Kasumi-1 (cell line): ENCODE measurements at places on chromosomes 11 and 22.

- no peak for DNase-seq
These were observed 494.6 kb upstream of the LRRC4C start for GRCh38 chr11:41954034-41954433.

DNA sequence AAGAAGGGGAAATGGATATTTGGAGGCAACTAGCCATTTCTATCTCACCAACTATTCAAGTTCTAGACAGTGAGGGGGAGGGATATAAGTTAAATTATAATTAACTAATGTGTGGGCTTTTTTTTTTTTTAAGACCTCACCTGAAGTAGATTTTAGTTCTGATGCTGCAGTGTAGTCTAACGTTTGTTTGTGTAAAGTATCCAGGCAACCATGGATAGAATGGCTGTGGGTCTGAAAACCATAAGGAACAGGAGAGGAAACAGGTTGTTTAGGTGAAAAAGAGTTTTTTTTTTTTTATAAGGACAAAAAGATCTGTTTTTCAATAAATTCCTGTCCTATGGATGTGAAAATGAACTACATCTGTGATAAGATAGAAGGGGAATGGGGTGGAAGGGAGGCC, 262.4 kb upstream of the PLET1 start:
- no peak for DNase-seq

DNA sequence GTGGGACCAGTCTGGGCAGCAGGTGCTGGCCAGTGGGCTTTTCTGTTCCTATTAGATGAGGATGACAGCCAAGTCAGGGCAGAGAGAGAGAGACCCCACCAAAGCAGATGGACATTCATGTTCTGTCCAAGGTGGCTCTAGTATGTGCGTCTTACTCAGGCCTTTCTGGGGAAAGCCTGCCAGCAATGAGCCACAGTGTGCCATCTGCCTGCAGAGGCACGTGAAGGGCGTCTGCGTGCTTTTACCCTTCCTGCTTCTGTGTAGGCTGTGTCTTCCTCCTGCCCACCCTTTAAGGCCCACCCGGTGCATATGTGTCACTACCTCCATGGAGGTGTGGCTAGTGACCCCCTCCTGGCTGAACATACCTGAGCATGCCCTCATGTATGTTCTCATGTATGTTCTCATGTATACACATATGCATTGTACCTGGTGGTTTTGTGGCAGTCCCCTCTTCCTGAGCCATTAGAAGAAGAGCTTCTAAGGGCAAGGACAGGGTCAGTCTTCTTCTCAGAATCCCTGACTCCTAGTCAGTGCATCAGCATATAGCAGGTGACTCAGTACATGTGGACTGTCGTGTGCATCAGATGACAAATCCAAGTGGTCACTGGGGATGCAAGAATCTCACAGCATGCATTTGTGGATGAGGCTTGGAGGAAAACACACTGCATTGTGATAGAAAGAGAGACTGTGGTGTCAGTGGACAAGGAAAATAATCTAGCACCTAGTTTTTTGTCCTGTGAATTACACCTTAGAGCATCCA, 90.4 kb upstream of the YWHAH start:
- DNase-seq = no peak

DNA sequence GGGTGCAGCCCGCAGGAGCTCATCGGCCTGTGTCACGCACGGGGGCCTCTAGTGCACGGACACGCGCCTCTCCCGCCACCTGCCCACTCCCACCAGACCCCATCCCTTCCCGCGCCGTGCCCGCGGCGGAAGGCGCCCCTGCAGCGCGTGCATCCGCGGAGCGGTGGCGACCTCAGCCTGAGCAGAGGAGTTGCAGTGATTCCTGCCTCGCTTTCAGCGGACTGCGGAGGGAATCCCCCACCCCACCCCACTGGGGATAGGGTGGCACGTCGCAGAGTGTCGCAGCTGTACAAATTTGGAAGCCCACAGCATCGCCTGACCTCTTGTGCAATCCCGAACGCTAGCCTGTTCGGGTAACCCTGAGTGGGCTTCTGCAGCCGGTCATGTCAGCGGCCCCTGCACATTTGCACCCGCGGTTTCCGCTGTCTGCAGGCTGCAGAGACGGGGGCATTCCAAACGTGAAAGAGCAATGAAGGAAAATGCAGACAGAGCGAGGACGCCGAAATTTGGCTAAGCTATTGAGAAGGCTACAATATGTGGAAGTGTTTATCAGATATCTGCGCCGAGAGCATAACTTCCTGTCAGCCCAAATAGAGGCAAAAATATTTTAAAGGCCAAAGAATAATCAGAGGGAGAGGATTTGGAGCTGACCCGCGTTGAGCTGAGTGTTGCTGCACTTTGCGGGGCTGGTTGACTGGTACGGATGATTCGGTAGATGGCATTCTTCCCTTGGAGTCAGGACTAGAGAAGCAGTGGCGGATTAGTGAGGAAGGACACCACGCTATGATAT, 617 bp upstream of the ARHGAP20 start:
- DNase-seq = peak; percentile 22

DNA sequence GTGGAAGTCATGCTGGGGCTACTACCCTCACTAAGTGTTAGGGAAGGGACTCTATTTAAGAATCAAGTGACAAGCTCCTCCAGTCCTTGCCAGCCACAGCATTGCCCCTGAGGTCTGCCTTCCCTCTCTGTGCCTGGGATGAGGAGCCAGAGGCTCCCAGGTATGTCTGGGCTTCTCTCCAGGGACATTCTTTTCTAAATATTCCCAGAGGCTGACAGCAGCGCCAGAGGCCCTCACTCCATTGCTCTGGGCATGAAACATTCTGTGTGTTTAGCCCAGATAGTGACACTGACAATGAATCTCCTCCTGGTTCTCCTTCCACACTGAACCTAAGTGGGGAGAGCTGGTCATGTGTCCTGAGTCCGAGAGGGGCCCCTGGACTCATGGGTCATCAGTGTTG, 2.2 kb downstream of the OR51E1 start:
- no peak for DNase-seq

DNA sequence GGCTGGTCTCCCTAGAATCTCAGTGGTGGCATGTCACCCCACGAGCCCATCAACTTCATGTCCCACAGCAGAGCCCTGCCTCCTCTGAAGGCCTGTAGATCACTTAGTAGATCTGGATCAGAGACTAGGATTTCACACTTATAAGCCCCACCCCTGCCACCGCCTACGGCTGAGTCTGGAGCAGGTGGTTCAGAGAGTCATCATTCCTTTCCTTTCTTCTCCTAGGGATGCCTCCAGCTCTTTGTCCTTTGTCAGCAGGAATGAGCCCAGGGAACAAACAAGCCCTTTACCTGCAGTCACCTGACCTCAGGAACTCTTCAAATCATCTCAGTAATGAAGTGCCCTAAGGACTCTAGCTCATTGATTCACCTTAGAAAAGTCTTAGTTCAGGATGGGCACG, 37.8 kb downstream of the SCGB1A1 start:
- DNase-seq = no peak

DNA sequence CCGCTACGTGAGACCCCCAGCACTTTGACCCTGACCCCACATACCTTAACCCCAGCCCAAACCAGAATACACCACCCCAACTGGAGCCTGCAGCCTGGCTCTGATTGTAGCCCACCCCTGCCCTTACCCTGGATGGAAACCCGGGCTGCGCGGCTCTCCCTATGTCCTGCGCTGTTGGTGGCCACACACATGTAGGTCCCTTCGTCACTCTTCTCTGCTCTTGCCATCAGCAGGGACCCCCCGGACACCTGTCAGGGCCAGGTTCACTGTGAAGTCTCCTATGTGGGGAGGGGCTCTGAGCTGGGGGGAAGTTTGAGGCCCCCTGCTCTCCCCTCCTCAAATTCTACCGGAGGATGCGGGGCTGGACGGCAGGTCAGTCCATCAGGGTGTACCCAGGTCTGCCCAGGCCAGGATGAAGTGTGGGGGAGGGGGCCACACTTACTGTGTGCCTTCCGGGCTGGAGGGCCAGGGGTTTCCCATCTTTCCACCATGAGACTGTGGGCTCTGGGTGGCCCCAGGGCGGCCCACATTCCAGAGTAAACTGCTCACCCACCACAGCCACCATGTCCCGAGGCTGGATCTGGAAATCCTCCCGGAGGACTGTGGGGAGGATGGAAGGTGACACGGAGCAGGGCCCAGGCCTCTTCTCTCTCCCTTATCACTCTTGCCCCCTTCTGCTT, 1.5 kb downstream of the ROBO4 start:
- DNase-seq = no peak

DNA sequence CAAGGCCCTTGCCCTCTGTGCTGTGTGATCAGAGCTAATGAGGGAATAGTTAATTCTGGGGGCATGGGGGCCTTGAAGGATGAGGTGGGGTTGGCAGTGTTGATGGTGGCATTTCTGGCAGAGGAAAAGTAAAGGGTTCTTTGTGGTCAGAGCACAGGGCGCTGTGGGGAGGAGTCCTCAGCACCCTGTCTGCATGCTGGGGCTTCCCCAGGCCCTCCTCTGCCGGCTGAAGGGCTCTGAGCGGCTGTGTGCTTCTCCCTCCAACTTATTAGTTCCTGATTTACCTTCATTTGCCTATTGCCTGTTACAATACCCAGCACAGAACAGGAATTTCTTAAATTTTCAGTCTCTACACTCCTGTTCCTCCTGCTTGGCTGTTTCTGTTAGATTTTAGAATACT, 122.8 kb downstream of the HIPK3 start:
- DNase-seq = no peak

GRCh38 chr11:89327885-89328284, 150.2 kb downstream of the TYR start:
- DNase-seq = no peak

GRCh38 chr22:25368271-25368670, 148.8 kb downstream of the CRYBB2 start:
- no peak for DNase-seq

DNA sequence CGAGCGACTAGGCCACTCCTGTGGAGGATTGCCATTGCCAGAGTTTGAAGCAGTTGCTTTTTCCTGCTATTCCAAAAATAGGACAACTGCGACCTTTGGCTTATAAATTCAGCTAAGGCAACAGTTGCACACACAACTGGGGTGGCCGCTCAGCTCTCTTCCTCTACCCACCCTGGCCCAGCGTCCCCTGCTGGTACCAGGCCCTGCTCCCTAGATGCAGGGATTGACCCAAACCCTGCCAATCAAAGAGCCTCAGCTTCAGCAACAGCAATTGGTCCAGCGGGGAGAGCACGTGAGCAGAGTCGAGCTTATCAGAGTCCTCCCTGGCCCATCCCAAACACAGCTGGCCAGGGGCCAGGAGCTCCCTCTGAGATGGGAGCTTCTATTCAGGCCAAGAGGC, 22.0 kb upstream of the CABP2 start:
- DNase-seq = no peak

DNA sequence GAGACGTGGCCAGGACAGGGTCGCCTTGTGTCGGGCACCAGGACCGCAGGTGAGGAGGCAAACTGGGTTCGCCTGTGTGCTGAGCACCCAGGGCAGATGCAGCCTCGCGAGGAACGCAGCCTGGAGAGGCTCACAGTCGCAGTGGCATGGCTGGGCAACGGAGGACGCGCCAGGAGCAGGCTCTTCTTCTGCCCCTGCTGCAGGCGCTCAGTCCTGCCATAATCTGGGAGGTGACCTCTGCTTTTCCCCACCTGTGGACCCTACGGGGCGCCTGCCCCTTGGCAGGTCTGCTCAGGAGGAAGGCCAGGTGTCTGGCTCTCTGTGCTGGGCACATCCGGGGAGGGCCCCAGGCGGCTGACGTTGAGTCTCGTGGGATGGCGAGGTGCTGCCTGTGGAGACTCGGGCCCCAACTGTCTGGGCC, 1136.2 kb downstream of the BRD1 start:
- no peak for DNase-seq

DNA sequence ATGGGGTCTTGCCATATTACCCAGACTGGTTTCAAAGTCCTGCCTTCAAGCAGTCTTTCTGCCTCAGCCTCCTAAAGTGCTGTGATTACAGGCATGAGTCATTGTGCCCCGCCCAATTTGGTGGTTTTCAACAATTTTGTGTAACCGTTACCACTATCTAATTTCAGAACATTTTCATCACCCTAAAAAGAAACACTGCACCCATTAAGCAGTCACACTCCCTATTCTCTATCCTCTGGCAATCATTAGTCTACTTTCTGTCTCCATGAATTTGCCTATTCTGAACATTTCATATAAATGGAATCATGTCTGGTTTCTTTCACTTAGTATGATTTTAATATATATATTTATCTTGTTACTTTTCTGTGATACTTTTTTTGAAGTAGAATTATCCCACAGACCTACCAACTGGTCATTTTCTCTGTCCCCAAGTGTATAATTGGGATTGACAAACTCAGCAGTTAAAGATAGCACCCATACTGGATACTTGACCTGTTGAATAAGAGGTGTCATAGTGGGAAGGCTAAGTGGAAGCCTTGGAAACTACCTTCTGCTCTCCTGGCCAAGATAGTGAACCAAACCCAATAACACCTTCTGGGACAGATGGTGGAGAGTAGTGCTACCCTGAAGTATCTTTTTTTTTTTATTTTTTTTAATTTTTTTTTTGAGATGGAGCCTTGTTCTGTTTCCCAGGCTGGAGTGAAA, 64.8 kb downstream of the STIM1 start:
- DNase-seq = no peak

DNA sequence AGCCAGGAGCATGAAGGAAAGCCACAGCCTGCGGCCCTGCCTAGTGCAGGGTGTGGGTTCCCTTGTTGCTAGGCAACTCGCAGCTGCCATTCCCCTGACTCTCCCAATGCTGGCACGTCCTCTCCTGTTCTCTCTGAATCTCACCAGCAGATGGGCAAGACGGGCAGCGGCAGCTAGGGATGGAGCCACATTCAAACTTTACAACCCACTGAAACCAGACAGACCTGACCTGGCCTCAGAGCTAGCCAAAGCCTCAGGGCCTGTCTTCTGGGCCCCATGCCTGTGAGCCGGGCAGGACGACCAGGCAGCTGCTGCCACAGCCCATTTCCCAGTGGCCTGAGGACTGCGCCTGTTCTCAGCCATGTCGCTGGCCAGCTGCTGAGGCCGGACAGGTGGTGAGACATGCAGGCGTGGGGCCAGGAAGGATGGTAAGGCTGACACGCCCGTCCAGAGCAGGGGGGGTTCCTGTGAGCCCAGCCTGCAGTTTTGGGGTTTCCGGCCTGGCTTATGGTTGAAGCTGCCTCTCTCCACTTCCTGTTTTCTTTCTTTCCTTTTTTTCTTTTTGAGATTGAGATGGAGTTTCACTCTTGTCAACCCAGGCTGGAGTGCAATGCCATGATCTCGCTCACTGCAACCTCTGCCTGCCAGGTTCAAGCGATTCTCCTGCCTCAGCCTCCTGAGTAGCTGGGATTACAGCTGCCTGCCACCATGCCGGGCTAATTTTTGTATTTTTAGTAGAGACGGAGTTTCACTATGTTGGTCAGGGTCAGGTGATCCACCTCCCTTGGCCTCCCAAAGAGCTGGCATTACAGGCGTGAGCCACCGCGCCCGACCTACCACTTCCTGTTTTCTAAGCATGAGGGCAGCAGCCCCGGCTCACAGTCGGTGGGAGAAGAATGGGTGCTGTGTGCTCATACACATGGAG, 4.1 kb downstream of the SUN2 start:
- DNase-seq = peak; percentile 88
